ENCODE measurements at places on chromosomes 4 and X.

- DNase-seq, result no peak
Observed at GRCh38 chr4:172819353-172819752, 349.3 kb upstream of the GALNT7 start.

DNA sequence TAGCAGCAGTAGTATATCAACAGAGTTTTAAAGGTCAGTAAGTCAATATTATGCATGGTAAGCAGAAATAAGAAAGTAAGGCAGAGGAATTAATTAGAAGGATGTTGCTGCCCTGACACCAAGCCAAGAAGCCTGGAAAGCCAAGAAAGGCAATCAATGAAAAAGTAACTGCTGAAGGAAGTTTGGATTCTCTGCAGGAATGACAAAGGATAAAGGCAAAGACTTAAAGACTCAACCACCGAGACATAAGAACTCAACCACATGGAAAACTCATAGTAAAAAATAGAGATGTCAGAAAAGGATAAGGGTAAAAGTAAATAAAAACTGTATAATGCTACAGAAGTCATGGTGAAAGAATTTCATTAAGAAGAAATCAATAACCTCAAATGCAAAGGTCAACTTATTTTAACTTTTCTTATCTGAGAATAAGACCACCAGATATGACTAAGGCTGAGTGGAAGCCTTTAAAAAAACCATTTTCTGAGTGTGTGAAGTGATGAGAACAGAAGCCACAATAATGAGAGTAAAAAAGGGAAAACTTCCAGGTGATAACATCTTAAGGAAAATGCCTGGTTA is 55.2 kb downstream of the NEK1 start:
- DNase-seq, result no peak

- DNase-seq, result no peak
Observed at GRCh38 chr4:116024954-116025708, 911.7 kb upstream of the NDST4 start.

DNA sequence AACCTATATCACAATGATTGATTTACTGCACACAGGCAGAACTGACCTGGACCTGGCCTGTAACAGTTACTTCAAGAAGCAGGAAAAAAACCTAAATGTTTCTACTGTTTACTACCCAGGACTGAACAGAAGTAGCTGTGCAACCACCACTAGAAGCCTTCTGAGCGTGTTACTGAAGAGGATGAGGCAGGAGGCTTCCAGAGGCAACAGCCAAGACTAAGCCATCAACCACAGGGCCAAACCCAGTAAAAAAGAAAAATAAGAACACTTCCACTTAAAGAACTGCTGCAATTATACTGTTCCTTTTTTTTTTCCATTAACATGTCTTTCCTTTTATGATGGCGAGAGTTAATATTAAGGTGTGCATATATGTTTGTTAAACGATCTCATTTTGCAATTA is 29.4 kb upstream of the TTC29 start:
- no peak for DNase-seq

DNA sequence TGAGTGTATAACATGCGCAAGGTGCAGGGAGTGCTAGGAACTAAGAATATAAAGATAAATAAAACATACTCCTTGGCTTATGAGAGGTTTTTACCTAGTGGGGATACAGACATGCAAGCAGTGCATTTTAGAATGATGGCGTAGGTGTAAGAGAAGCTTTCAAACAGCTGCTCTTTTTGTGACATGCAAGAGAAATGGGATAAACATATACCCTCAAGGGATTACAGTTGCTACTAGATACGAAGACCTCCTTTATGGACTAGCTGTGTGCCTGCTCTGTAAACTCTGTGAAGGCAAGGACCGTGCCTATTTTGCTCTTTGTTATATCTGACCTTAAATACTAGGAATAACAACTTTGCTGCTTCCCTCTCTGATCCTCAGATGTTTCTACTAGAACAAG is 39.0 kb upstream of the SLITRK4 start:
- no peak for DNase-seq

GRCh38 chr4:3288571-3289094 is 4.2 kb upstream of the RGS12 start:
- DNase-seq, result no peak

DNA sequence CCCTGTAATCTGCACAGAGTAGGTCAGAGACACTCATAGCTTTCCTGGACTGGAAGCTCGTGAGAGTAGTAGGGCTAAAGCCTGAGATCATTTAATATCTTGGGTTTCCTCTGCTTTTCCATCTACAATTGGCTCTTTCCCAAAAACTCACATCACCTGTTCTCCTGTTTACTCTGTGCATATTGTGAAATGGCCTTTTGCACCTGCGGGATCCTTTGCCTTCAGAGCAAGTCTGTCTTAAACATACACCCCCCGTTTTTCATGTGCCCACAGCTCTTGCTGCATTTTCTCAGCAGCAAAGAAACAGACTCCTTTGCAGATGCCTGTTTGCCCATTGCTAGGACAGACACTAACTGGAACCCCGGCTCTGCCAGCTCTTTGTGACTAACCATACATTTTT is 608.3 kb upstream of the PCDH10 start:
- DNase-seq, result no peak

DNA sequence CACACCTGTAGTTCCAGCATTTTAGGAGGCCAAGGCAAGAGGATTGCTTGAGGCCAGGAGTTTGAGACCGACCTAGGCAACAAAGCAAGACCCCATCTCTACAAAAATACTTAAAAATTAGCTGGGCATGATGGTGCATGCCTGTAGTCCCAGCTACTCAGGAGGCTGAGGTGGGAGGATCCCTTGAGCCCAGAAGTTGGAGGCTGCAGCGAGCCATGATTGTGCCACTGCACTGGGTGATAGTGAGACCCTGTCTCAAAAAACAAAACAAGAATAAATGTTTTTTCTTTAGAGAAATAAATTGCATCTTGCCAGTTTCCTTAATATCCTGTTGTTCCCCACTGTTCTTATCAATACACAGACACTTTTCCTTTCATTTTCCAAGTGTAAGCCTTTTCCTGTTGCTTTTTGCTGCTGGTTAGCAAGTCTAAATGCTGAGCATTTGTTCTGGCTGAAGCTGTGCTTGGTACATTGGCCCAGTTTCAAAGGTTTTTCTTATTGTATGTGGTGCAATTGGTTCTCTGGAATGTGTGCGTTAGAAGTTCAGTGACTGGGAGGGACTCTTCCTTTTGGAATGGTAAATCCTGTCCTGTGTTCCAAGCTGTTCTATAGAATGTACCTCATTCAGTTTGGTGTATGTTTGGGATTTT is 98.2 kb downstream of the AFF1 start:
- DNase-seq, result no peak

DNA sequence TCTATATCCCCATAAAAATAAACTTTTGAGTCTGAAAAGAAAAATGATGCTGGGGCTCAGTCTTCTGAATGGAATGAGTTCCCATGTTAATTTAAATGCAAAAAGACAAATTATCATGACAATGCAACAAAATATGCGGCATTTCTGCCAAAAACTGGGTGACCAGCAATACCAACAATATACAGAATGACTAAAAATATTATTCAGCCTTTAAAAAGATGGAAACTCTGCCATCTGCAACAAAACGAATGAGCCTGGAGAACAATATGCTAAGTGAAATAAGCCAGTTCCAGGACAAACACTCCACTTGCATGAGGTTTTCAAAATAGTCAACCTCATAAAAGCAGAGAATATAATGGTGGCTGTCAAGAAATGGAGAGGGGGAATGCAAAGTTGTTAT is 558.5 kb downstream of the IL15 start:
- no peak for DNase-seq

DNA sequence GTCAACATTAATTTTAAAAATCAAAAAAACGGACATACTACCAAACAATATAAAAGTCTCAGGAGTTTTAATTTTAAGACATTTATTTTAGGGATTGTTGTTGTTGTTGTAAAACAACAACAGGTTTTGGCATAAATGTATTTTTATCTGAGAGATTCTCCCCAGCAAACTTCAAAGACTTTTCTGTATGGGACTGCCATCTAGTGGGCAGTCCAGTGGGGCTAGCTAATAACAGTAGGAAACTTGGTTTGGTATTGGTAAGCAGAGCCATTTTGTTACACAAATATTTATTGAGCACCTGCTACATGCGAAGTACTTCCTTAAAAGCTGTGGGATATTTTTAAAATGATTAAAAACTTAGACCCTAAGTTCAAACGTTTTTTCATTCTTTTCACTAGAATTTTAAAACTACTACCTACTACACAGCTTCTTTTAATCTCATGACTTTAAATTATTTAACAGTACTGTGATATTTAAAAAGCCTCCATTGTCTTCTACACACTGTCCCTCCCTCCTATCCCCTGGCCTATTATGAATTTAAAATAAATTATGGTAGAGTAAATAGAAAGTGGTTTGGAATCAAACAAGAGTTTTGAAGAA is 1028.4 kb upstream of the INTU start:
- DNase-seq, result no peak

DNA sequence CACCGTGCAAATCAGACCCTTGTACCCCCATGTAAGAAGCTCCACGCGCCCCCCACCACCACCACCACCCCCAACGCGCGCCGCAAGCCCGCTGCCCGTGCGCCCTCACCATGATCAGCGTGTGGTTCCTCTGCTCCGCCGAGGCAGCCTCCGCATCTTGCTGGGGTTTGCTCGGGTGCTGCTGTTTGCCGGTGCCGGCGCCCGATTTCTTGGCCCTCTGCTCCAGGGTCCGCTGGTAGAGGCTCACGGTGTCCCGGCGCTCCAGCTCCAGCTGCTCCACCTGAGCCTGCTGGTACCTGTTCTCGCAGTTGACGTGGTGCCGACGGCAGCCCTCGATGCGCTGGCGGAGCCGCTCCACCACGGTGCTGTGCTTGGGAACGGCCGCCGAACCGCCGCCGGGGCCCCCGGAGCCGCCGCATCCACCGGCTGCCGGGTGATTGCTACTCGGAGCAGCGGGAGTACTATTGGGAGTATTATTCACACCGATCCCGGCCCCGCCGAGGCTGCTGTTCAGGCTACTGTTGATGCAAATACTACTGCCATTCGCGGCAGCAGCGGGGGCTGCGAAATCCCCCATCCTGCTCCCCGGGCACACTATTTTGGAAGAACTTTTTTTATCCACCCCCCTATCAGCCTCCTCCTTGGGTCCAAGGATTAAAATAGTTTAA is 1.1 kb downstream of the MAML3 start:
- DNase-seq, result peak; percentile 23

- DNase-seq, result no peak
Observed at GRCh38 chr4:102815981-102816380, 11.4 kb downstream of the UBE2D3 start.

DNA sequence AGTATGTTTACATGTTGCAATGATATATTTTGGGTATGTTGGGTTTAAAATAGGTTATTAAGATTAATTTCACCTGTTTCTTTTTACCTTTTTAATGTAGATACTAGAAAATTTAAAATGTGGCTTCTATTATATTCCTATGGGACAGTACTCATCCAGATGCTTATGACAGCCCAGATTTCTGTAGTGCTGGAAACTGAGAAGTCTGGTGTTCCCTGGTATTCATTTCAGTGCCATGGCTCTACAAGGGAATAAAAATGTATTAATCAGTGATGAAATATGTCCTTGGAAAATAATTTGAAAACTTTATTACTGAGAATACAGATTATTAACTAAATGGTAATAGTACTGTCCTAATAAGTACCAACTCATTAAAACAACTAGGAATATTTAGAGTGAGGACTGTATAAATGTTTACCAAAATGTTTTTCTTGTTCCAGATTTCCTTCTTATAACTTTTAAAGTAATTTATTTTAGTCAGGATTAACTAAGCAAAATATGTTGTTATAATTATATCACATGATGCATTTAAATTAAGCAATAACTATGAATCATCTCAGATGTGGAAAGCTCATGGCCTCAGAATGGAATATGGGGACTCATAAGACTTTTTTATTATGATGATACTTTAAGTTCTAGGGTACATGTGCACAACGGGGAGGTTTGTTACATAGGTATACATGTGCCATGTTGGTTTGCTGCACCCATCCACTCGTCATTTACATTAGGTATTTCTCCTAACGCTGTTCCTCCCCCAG is 25.3 kb downstream of the ARHGAP24 start:
- no peak for DNase-seq

DNA sequence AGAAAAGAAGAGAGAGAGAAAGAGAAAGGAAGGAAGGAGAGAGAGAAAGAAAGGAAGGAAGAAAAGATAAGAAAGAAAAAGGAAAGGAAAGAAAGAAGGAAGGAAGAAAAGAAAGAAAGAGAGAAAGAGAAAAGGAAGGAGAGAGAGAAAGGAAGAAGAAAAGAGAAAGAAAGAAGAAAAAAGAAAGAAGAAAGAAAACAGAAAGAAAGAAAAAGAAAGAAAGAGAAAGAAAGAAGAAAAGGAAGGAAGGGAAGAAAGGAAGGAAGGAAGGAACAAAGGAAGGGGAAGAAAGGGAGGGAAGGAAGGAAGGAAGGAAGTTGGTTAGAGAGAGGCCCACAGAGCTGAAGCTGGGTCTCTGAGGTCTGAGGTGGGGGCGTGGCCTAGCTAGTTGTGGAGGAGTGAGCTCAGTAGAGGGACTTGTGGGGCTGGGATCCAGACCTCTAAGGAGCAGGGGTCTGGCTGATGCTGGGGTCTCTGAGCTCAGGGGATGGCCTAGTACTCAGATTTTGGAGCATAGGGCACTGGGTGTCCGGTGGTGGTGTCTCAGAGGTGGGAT is 27.1 kb upstream of the PDZD4 start:
- DNase-seq, result no peak

DNA sequence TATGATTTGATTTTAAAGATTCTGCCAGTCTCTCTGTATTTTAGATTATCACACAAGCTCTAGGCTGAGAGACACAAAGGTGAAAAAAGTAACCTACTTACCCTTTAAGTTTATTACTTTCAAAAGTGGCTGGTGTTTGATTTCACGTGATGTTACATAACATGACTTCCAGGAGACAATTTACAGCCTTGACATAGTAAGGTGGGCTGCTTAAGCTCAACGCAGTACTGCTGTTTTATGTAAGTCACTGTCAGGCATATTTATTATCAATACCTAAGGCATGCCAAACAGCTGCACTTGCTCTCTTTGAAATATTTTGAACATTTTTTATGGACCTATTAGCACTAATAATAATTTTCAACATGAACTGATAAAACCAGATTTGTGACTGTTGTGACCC is 451.5 kb upstream of the FAM241A start:
- no peak for DNase-seq

- no peak for DNase-seq
Observed at GRCh38 chrX:21802054-21802670, 37.3 kb upstream of the MBTPS2 start.

DNA sequence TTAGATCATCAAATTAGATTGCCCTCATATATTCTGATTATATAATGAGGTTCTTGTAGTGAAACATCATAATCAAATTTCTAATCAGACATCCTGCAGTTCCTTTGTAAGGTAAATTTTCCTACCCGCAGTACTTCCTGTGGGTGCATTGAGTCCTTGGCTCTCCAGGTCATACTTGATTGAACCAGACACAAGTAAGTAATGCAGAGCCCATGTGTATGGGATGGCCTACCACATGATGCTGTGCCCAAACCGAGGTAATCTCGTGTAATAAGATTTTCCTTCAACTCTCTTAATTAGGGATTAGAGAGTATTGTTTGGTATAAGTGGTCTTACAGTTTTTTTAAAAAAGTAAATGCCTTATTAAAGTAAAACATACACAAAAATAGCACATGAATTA is 1841.8 kb downstream of the PCDH7 start:
- DNase-seq, result no peak

All from stimulated activated CD8-positive, alpha-beta memory T cell treated with anti-CD3 and anti-CD28 coated beads, Interleukin-12 subunit alpha, Interleukin-12 subunit beta, amount 100 ng/mL, for 4 hours (primary cell).